Mucosa of gallbladder (tissue), 1 donor: ENCODE measurements at places on chromosomes 16 and 17. TPM values are rescaled to one million over a fixed set of nuclear protein-coding genes. Genes with fewer than 3 reads are reported as not detected.
A peak's percentile ranks its signal among the peaks of the same experiment; 100 is the strongest.

DNA sequence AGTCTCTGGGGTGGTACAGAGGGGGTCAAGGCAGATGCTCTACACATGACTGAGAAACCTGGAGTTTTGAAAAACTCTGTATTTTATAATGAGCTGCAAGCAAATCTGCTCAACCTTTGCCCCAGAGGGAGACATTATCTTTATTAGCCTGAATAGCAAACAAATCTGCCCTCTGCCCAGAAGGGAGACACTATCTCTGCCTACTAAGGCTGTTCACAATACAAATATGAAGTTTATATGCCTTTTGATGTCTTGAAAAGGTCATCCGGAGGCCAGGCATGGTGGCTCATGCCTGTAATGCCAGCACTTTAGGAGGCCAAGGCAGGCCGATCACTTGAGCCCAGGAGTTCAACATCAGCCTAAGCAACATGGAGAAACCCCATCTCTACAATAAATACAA is 11.0 kb upstream of the XYLT1 start:
- DNase-seq = no peak

GRCh38 chr17:58046239-58047094 is 36.8 kb upstream of the DYNLL2 start:
- no peak for DNase-seq

GRCh38 chr17:75822800-75823166 is 21.4 kb downstream of the UNC13D start:
- DNase-seq = no peak

GRCh38 chr17:673200-673681 is 41.4 kb downstream of the VPS53 start:
- DNase-seq = no peak

GRCh38 chr17:72219137-72219823 is 98.5 kb downstream of the SOX9 start:
- no peak for DNase-seq

DNA sequence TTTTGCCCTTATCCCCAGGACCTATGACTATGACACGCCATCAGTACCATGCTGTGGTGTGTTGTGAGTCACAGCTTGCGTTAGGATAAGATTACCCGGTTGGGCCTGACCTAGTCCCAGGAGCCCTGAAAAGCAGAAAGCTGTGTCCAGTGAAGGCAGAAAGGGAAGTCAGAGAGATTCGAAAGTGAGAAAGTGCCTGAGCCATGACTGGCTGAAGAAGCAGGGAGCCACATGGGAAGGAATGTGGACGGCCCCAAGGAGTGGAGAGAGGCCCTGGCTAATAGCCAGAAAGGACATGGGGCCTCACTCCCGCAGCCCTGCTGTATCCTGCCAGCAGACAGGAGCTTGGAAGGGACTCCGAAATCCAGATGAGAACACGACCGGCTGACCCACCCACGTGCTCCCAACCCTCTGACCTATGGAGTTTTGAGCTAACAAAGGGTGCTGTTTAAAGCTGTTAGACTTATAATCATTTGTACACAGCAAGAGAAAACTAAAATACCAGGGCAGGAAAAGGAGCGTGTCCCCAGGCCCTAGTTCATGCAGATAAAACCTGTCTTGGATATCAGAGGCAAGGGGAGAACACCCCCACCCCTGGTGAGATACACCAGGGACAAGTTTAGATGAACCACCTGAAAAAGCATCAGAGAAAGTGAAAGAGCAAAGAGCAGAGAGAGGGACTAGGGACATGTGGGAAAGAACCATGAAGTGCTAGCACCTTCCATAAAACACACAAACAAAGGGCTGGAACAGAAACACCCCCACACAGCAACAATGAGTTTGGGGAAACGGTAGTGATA is 115.3 kb downstream of the SLC39A11 start:
- DNase-seq = peak; percentile 28

GRCh38 chr16:56344518-56345405 is 80.6 kb downstream of the AMFR start:
- DNase-seq = no peak

DNA sequence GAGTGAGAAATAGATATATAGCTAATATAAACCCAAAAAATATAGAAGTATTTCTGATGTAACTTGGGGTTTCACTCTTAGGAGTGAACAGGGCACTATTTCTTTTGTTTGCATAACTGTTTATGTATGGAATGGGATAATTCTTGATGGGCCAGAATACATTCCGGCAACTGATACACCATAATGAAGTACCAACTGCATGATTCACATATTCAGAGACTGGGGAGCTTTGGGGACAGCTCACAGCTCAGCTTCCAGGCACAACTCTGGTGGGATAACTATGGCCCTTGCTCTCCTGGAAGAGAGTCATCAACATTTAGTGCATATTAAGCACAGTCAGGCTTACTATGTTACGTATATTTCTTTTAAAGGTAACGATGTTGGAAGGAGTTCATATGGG is 42.1 kb upstream of the ADCY7 start:
- DNase-seq = no peak

- no peak for DNase-seq
Measured at GRCh38 chr16:74275031-74275636, 21.5 kb upstream of the PSMD7 start.

GRCh38 chr16:934178-934577 is 36.6 kb downstream of the LMF1 start:
- DNase-seq = no peak

GRCh38 chr17:39325528-39326240 is 75.7 kb downstream of the FBXL20 start:
- no peak for DNase-seq

DNA sequence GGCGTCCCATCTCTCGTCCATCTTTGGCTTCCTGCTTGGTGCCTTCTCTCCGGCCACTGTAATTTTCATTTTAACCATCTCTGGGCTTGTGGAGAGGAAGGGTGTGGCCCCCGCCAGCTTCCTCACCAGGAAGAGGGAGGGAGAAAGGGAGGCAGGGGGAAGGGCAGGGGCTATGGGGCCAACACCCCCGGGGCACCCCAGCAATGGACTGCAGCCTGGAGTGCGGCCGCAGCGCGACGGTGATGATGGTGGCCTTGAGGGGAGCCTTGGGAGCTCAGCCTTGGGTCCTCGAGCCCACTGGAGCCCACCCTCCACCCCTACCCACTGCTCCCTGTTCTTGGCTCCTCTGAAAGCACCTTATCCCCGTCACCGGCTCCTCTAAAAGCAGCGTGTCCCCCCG is 9.5 kb downstream of the METRNL start:
- DNase-seq = no peak

DNA sequence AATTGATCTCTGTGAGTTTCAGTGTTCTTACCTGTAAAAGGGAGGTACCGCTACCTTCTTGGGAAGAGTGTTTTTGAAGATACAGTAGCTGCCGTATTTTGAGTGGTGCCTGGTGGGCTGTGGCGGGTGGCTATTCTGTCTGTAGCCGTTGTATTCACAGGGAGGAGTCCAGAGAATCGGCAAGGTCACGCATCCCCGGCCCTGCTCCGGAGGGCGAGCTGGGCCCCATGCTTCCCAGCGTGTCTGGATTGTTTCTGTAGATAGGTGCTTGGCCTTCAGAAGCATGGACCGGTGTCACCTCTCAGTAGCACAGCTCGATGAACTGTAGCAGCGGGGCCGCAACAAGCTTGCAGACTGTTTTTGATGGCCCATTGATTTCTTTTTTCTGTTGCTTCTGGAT is 295.6 kb downstream of the CPPED1 start:
- no peak for DNase-seq

DNA sequence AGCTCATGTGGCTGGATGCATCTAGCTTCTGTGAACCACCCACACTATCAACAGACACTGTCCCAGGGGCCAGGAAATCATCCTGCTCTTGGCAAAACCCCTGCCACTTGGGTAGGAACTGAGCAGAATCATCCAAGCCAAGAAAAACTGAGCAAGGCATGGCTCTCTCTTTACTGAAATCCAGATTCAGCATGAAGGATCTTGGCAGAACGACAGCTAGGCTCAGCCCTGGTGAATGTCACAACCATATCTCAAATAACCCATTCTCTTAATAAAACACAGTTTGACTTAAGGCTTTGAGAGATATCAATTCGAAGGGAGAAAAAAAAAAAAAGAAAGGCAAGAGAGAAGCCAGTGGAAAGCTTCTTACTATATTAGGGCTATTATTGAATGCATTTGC is 72.2 kb downstream of the MAF start:
- DNase-seq = peak; percentile 10

DNA sequence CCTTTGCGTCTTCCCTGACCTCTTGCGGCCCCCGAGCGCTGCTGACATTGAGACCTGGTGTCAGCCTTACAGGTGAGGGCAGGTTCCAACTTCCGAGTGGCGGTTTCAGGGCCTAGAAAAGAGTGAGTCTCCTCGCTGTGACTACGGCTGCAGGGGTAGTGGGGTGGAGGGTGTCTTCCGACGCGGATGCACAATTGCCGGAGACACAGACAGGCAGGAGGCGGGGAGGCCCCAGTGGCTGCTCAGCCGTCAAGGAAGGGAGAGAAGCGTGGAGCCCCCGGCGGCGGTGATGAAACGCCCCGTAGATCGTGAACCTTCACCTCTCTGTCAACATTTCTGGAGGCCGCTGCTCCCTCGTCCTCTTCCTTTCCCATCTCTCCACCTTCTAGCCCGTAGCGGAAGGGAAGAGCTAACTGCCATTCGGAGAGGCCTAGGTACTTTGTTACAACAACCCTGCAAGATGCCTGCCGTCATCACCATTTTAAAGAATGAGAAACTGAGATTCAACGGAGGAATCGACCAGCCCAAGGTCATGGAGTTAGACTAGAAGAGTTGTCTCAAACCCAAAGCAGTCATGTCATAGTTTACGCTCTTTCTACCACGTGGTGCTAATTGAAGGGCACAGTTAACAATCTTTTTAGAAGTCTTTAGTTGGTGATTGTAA is 485 bp downstream of the DNAJA3 start:
- DNase-seq = no peak

GRCh38 chr16:55756963-55757362 is 75.9 kb downstream of the CES1 start:
- no peak for DNase-seq

- DNase-seq = peak; percentile 80
Measured at GRCh38 chr17:77354670-77355455, 214.1 kb downstream of the SEC14L1 start.

- DNase-seq = peak; percentile 59
Measured at GRCh38 chr16:28210979-28211588, 681 bp downstream of the XPO6 start.

- peak; percentile 17 for DNase-seq
Measured at GRCh38 chr17:33942414-33942813, 312.7 kb upstream of the CCL2 start.

DNA sequence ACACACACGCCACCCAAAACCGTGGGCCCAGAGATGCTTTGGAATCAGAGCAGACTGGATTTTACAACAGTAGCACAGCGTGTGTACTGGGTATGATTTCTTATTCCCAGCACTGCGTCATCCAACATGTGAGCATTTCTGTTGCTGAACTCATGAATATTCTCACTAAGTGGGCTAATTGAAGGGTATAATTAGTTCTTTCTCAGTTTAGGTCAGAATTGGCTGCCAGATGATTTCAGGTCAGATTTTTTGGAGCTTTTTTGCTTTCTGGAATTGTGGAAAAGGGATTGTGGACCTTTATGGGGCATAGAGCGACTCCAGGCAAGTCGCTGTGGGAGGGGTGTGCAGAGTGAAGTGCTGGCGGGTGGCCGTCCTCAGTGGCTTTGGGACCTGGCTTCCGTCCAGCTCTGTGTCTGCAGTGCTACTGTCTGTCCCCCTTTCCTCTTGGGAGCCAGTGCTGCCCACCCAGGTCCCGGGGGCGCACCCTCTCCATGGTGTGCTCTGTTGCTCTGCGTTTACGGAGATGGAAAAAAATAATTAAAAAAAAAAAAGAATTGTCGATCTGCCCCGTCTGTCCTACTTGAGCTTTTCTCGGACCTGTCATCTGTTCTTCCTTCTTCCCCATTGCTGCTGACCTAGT is 25.0 kb downstream of the FOXK2 start:
- no peak for DNase-seq

DNA sequence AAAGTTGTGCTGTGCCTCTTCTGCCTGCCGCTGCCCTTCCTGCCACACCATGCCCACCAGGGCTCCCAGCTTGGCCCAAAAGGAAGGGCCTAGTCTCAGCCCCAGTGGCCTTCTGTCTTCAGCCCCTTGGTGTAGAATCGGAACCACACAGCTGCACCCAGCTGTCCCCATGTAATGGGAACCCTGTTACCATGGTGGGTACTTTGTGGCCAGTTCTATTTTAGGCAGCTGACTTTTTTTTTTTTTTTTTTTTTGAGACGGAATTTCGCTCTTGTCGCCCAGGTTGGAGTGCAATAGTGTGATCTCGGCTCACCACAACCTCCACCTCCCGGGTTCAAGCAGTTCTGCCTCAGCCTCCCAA is 163.3 kb upstream of the GSE1 start:
- DNase-seq = no peak

DNA sequence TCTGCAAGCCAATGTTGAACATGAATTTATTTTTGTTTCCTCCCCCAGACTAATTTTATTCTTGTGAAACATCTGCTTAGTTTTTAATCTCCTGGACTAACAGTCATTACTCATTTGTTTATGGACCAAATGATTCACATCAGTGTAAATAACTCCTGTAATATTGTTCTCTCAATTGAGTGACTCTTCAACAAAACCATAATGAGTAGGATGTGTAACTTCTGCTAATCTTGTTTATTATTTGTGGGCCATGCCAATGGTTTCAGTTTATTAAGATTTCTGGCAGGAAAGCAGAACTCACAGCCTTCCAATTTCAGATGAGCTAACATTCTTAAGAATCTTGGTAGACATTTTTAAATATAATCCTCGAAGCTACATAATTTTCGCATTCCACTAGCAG is 1216.3 kb upstream of the GOT2 start:
- no peak for DNase-seq

DNA sequence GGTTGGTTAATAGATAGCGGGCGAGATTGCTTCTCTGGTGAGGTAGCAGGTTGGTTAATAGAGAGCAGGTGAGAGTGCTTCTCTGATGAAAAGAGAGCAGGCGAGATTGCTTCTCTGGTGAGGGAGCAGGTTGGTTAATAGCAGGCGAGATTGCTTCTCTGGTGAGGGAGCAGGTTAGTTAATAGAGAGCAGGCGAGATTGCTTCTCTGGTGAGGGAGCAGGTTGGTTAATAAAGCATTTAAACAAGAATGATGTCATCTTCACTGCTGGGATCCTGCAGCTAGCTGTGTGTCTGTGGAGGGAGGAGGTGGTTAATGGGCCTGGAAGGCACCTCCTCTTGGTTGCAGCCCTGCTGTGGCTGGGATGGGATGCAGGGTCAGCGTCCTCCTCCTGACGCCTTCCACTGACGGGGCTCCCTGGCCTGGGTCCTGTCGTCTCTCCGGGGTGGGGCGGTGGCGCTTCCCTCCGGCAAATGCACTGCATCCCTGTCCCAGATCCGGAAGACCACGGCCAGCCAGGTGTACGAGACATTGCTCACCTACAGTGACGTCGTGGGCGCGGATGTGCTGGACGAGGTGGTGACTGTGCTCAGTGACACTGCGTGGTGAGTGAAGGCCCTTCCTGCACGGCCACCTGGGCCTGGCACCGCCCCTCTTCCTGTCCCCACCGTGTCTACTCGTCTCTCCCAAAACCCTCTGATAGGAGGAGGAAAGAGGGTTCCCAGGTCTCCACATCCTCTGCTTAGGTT is 99.2 kb upstream of the ZNF750 start:
- no peak for DNase-seq

The CPSF4L gene
- total RNA-seq = not detected

The HOXB9 gene
- 0.26 TPM for total RNA-seq

The TBC1D28 gene
- not detected for total RNA-seq

The ZSCAN32 gene
- 10.9 TPM for total RNA-seq

The GRB7 gene
- 92.8 TPM for total RNA-seq

The SLFN14 gene
- total RNA-seq = not detected

The HCRT gene
- total RNA-seq = not detected

The PGAP3 gene
- total RNA-seq = 54.2 TPM

The ETV4 gene
- 47.6 TPM for total RNA-seq

The CACNG3 gene
- not detected for total RNA-seq

The ABCA3 gene
- 18.3 TPM for total RNA-seq

The BEAN1 gene
- 0.35 TPM for total RNA-seq

The RGS9 gene
- total RNA-seq = 8.8 TPM

The RANBP10 gene
- total RNA-seq = 22.7 TPM
